ENCODE measurements at places on chromosomes 5 and 9.

- DNase-seq = no peak
Measured at GRCh38 chr5:67813877-67814539, 401.5 kb upstream of the PIK3R1 start.

GRCh38 chr5:147887026-147887627 is 8.6 kb downstream of the SCGB3A2 start:
- no peak for DNase-seq

GRCh38 chr5:67435032-67435431 is 238.4 kb upstream of the CD180 start:
- DNase-seq = no peak

GRCh38 chr9:69147041-69147834 is 26.8 kb upstream of the TJP2 start:
- DNase-seq = no peak

GRCh38 chr9:136246849-136247550 is 1.4 kb upstream of the QSOX2 start:
- no peak for DNase-seq

DNA sequence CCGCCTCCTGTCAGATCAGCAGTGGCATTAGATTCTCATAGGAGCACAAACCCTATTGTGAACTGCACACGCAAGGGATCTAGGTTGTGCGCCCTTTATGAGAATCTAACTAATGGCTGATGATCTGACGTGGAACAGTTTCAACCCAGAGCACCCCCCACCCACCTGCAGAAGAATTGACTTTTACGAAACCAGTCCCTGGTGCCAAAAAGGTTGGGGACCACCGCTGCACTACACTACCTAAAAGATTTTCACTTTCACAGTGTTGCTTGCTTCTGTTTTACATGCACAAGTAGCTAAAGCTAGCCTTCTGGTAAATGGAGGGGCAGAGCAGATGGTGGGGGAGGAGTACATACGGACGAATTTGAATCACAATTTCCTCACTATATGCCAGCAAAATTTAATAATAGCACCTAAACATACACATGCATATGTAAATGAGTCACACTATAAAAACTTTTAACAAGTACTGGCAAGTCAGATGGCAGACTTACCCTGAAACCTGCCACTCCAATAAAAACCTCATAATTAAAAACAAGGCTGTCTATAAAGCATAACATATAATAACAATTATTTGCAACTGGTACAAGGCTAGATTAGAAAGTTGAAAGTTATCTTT is 24.0 kb upstream of the CDKN2B start:
- DNase-seq = no peak

- no peak for DNase-seq
Measured at GRCh38 chr9:16032799-16033198, 480.0 kb downstream of the CCDC171 start.

DNA sequence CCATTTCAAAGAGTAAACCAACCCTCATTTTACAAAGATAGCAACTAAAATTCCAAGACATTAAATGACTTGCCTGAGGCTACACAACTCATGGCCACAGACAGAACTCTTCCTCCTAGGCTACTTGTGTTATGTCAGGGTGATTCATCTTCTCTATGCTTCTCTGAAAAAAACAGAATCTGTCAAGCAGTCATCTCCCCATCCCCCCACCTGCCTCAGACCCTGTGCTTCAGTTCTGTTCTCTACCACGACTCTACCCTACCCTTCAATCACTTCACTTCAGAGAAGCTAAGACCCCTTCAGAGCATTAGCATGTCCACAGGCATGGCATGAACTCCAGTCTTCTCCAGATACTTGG is 277.7 kb upstream of the PTGER4 start:
- no peak for DNase-seq

- DNase-seq = no peak
Measured at GRCh38 chr5:53480416-53481158, at the start of gene FST. FST (plus strand) TSS chr5:53480629; CDS start chr5:53480792, 163 bp downstream.

DNA sequence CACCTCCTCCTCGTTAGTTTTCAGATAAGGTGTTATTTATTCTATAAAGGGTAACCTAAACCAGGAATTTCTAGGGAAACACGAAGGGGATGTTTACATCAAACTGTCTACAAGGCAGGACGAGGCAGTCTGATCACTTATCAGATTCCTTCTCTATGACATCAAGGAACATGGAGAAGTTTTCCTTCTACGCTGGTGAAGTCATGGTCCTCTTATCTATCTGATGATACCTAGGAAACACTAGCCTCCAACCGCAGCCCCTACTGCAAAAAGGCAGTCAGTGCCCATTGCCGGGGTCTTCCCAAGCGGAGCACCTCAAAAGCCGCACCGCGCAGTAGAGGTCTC is 1.5 kb downstream of the MPDZ start:
- DNase-seq = no peak

DNA sequence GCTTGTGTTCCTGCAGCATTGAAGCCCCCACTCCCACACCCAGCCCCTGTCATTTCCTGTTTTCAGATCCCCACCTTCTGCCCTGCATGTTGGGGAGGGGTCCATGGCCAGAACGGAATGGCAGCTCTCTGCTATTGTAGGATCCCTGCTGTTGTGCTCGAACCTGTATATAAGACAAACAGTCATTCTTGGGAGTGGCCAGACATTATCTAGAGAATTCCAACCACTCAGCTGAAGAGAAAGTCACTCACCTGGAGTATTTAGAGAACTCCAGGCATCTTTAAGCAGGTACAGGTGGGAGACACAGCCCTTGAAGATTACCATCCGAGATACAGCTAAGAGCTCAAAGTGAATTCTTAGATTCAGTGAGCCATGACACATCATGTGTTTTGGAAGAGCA is 96.1 kb downstream of the C9orf152 start:
- no peak for DNase-seq

DNA sequence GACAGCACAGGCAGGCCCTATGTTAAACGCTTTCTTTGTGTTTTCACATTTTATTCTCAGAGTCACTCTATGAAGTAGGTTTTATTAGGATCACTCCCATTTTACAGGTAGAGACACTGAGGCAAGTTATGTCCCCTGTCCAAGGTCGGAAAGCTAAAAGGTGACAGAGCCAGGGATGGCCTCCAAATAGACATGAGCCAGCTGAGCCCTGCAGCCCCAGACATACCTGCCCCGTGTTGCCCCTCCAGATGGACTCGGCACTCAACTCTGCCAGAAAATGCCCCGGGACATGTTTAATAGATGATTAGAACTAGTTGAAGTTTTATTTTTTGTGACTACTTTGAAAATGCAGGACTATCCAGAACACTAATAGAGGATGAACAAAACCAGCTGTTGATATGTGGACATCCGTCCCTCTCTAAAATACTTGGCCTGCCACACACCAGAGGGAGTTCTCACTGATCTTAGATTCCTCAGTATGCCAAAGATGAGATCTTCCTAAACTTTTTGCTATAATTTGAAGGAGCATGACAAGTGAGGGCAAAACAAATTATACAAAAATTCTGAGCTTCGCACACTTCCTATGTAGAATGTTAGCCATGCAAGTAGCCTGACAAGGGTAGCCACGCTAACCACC is 258.6 kb upstream of the ADAMTS16 start:
- no peak for DNase-seq

DNA sequence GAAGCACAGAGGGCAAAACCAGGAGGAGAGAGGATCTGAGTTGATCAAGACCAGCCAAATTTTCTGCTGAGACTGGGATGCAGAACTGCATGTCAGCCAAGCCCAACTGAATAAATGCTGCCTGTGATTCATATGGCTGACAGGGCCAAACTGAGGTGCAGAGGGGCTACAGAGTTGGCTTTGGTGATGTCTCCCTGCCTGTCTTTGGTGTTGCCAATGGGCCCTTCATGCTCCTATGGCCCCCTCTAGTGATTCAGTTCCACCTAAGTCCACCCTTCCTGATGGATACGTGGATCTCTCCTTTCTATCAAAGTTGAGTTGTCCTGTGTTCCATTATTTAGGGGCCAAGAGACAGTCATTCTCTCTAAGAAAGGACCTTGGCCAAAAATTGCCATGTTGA is 163.6 kb upstream of the TLE4 start:
- DNase-seq = no peak

GRCh38 chr5:72255237-72255636 is 64.8 kb downstream of the MRPS27 start:
- DNase-seq = no peak

- DNase-seq = no peak
Measured at GRCh38 chr5:6660688-6661087, 27.4 kb downstream of the SRD5A1 start.

DNA sequence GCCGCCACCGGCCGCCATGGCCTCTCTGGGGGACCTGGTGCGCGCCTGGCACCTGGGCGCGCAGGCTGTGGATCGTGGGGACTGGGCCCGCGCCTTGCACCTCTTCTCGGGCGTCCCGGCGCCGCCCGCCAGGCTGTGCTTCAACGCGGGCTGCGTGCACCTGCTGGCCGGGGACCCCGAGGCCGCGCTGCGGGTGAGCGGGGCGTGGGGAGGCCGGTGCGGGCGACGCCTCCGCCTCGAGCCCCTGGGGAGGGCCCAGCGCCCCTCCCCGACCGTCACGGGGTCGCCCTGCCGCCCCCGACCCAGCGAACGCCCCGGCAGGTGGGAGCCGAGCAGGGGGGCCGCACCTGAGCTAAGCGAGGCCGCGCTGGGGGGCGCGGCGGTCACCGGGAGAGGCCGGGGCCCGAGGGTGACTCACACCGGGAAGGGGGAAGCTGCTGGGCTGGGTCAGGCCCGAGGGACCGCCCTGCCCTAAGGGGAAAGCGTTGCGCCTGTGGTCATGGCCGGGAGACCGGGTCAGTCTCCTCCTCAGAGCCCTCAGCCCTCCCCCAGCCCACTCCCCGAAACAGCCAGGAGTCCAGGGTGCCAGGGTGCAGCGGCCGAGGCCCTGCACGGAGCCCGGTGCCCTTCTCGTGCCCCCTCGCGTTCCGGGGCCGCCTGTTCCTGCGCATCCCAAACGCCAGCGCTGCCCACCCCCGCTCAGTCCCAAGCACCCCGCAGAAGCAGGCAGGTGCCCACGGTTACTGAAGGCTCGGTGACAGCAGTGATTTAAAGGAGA is 510 bp downstream of the NOXA1 start:
- peak; percentile 21 for DNase-seq

DNA sequence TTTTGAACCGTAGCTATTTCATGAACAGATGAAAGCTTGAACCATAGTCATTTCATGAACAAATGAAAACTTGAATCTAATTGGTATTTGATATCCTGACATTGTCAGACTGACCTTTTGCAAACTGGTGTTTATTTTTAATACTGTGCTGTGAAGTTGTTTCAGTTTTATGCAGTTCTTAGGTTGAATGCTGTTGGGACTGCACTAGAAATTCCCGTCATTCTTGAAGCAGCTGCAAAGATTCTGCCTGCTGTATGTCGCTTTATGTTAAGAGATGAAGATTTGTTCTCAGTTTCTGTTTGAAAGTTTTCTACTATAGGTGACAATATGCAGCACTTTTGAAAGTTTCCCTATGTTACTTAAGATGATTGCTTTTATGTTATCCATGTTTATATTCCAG is 22.5 kb upstream of the FAM120AOS start:
- no peak for DNase-seq

GRCh38 chr5:60277941-60278340 is 384.4 kb upstream of the PDE4D start:
- no peak for DNase-seq

DNA sequence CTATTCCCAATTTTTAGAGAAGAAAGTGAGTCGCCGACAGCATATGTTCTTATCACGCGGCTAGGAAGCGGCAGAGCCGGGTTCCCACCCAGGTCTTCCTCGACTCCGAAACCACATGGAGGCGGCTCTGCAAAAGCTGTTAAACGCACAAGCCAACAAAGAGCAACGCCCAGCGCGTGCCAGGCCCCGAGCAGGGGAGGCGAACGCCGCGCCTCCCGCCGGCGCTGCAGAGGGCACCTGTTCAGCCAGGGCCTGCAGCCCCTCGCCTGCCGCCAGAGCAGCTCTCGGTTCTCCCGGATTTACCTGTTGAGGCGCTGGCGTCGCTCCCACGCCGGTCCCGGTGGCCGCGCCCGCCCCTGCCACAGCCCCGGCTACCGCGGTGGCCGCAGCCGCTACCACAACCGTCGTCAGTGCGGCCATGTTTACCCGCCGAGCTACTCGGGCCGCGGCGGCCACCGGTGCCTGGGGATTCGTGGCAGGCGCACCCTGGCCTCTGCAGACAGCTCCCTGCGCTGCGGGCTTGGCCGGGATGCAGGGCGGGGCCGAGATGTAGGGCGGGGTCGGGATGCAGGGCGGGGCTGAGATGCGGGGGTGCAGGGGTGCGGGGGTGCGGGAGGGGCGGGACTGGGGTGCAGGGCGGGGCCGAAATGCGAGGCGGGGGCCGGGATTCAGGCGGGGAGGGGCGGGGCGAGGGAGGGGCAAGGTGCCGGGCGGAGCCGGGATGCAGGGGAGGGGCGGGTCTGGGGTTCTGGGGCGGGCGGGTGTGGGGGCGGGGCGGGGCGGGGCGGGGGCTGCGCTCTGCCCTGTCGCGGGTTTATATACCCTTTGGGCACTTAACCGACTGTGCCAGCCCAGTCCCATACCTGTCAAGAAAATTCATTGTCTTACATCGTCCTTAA is at the start of gene CCDC112:
Gene CCDC112, minus strand, starts transcription at position 531 of the 899 bp plus-strand sequence. Its CDS starts 111 bp downstream, at position 420.
- peak; percentile 76 for DNase-seq

- no peak for DNase-seq
Measured at GRCh38 chr5:81167544-81167943, 65.6 kb upstream of the CKMT2 start.

DNA sequence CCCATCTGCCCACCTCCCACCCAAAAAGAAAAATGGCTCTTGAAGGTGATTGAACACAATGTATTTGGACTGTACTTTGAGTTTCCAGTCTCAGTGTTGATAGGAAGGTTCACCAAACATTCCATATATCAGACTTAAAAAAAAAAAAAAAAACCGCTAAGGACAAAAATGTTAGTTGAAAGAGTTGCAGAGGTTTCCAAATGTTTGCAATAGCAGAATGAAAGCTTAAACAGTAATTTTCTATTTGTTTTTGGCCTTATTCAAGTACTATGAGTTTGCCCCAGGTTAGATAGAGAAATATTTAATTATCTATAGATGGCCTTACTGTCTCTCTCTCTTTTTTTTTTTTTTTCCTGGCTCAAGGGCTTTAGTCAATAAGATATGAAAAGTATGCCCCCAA is 6.1 kb downstream of the LRRTM2 start:
- DNase-seq = no peak

DNA sequence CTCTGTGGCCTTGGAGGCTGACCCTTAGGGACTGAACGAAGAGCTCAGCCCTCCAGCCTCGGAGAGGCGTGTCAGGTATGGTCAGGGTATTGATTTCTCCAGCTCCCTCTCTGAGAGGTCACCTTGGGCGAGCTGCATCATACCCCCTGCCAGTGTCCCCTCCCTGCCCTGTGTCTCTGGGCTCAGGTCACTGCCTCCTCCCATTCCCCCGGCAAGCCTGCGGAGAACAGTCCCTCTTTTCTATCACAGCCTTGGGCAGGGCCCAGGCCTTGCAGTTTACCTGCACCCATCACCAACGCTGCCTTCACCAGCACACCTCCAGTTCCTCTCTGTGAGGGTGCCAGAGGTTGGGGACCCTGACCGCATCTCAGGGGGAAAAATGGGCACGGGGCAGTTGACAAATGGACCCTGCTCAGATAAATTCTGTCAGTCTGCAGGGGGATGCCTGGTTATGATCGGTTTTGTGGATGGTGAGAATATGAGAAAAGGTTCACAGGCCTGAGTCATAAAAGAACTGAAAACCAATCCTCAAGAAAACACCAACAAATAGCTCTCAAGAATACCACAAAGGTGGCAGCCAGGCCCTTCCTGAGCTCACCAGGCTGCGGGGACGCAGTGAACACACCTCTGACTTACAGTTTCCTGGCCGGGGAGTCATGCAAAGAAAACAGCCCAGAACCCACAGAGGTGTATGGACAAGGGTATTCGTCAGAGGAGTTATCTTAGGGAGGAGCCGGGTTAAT is 24.7 kb upstream of the RXRA start:
- DNase-seq = no peak
